ENCODE measurements at places on chromosomes 6 and 20. TPM values are rescaled to one million over a fixed set of nuclear protein-coding genes. Genes with fewer than 3 reads are reported as not detected.

GRCh38 chr6:154998855-154999254 is 3.7 kb downstream of the TIAM2 start:
- no peak overlapping the region for H3K4me3 ChIP-seq
- no peak for DNase-seq
- H3K27ac ChIP-seq, result no peak overlapping the region
- no peaks in the 10 kb centered on the region for H3K36me3 ChIP-seq
- no peaks in the 10 kb centered on the region for H3K4me1 ChIP-seq

DNA sequence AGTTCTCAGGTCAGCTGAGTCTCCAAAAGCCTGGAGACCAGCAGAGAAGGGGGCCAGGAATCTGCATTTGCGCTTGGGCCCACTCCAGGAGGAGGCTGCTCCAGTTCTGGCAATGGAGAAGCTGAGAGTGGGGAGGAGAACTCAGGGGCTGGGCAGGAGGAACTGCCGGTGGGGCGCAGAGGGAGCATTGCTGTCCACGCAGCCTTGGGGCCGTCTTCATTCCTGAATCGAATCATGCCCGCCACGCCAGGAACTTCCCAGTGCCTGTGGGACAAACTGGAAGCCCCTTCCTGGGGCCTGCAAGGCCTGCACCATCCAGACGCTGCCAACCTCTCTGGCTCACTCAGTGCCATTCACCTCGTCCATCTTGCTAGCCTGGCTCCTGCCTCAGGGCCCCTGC is 16.9 kb downstream of the RAB44 start:
- no peak for DNase-seq
- H3K27me3 ChIP-seq, result no peaks in the 10 kb centered on the region
- H3K36me3 ChIP-seq, result no peaks in the 10 kb centered on the region
- H3K27ac ChIP-seq, result no peak overlapping the region

DNA sequence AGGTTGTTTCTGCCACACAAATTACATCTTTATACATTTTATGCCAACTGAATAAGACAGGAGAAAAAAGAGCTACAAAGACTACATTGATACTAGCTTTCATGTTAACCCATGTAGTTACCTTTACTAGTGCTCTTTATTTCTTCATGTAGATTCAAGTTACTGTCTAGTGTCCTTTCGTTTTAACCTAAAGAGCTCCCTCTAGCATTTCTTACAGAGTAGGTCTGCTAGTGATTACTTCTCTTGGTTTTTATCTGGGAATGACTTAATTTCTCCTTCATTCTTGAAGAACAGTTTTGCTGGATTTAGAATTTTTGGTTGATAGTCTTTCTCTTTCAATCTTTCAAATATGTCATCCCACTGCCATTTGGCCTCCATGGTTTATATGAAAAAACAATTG is 21.2 kb upstream of the NOP56 start:
- no peak for DNase-seq
- H3K4me3 ChIP-seq, result no peak overlapping the region
- no peaks in the 10 kb centered on the region for H3K27me3 ChIP-seq
- H3K27ac ChIP-seq, result no peak overlapping the region
- no peaks in the 10 kb centered on the region for H3K4me1 ChIP-seq

GABRR1 gene
- not detected for total RNA-seq

TRIM15 gene
- total RNA-seq, result not detected

CRIP3 gene
- 0.63 TPM for total RNA-seq

Data from CD8-positive, alpha-beta memory T cell (primary cell).